ENCODE measurements at places on chromosomes 2 and 18.

DNA sequence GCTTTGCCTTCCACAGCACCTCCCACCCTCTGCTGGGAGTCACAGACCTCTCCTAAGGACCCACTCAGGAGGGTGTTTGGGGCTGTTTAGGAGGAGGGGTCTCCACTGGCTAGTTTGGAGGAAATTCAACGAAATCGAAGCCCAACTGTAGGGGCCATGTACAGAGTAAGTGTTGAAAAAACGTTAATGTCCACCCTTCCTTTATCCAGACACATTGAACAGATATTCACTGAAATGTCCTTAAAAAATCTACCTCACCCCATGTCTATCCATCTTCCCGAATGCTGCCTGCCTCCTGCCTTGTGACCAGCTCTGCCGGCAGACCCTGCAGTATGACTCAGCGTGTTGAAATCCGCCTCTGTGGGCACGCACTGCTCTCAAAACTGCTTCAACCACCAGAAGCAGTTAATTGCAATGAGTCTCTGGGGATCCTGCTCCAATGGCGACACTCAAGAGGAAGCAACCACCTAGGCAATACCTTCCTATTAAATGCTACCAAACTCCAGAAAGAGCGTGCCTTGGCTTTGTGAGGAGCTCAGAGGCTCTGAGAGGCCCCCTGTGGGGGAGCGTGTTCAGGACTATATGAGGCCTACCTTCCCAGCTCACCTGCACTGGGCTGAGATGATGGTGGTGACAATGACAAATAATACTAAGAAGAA lies 61.4 kb upstream of the RTN4 start:
- no peak for DNase-seq

- DNase-seq, result no peak
Observed at GRCh38 chr2:89848763-89849368, 1157.4 kb downstream of the RPIA start.

DNA sequence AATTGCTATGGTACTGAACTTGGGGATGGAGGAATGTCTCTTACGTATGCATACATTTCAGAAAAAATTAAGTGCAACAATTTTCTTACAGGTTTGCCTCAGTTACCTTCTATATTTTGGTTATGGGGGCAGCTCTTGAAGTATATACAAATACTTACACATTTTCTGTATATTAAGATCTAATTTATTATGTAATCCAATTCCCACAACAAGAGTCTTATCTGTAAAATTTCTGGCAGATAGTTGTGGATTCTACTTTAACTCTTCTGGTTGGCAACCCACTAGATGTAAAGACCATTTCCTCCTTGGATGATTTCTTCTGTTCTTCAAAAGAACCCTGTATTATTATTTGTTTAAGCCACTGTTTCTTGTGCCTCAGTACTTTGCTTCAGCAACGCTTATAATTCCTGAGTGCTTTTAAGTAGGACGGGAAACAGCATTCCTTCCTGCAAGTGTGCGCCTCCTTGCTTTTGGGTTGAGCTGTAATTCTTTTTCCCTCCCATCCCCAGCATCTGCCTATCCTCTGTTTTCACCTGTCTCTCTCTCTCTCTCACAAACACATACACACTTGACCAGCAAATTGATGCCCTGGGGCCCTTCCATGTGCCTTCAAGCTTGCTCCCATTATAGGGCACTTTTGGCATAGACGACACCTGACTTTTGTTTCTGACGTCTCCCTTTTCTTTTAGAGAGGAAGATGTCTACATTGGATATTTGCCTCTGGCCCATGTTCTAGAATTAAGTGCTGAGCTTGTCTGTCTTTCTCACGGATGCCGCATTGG lies 61.4 kb downstream of the ACSL3 start:
- DNase-seq, result no peak

- DNase-seq, result no peak
Observed at GRCh38 chr18:79935098-79935480, 16.4 kb downstream of the SLC66A2 start.

DNA sequence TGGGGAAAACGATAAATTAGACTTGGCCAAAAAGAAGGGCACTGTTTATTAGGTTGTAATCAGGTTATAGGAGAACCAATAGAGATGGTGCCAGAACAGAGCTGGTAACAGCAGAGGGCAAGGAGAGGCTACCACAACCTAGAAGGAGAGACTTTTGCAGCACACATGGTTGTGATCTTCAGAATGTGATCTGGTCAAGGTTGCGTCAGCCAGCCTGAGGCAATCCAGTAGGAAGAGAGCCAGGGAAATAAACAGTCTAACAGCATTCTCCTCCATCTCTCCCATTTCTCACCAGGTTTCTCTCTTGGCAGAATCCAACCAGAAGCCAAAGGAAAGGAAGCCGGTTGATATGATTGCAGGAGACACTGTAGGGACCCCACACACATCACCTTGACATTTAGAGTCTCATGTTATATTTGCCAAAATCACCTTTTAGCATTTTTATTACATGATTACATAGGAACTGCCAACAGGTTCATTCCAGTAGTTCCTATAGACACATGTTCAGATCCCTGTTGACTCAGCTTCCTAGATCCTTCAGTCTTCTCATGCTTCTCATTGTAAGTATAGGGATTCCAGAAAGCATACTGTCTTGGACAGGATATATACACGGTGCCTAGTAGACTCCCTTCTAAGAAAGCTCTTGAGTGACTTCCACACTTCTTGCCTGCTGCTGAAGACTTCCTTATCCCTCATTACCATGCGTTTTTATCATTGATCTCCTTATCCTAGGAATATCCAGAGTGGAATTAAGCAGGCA lies 17.6 kb upstream of the SPATS2L start:
- DNase-seq, result no peak

- no peak for DNase-seq
Observed at GRCh38 chr18:47909484-47909883, 21.0 kb downstream of the SMAD2 start.

DNA sequence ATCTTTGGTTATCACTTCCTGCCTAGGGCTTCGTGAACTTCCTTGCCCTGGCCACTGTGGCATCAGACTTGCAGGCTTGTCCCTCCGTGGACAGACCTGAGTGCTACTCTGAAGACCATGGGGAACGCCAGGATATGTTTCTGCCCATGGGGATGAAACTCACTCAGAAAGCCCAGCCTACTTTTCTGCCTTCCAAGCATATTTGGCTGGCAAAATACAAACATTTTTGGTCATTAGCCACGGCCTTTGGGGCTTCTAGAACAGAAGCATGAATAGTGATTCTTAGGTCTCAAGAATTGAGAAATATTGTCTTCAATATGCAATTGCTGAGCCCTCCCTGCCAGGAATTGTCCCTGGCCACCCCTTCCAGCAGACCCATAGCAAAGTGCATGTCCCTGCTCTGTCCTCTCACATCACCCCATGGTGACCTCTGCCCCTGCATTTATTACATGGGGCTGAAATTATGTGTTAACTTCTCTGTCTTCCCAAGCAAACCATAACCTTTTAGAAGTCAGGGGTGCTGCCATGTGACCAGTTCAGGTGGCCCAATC lies 152.4 kb downstream of the OSR1 start:
- no peak for DNase-seq

DNA sequence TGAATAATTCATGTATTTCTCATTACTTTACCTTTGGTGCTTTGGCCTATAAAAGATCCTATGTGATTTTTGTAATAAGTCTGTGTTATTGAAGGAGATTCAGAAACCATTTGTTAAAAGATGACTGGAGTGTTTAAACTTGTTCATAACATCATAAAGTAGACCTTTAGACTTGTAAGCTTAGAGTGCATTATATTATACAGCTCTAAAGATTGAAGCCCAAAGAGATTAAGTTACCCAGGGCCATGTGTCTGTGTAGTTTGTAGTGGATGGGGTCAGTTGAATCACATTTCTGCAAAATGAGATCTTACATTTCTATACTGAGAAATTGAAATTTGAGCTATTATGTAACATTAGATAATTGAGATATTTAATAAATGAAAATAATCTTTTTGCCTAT lies 60.2 kb upstream of the STON1 start:
- no peak for DNase-seq

DNA sequence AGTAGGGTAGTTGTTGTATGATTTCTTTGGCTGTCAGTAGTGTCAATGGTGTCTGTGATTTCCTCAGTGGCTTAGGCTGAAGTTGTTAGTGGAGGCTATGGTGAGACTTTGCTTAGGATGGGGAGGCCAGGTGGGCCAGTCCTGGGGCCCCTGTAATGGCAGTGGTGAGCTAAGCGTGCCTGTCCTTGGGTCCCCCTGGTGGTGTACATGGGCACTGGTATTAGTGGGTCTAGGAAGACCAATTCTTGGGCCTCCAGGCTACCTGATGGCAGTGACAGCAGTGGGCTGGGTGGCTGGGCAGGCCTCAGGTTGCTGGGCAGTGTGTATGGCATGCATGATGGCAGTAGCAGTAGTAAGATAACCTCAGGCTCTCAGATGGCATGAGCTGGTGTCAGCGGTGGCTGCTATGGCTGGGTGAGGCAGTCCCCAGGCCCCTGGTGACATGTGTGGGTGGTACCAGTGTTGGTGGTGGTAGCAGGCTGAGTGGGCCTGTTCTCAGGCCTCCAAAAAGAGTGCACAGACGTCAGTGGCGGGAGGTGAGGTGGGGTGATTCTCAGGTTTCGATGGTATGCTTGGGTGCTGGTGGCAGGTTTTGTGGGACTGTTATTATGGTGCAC lies 103.2 kb downstream of the KLHL14 start:
- DNase-seq, result no peak

DNA sequence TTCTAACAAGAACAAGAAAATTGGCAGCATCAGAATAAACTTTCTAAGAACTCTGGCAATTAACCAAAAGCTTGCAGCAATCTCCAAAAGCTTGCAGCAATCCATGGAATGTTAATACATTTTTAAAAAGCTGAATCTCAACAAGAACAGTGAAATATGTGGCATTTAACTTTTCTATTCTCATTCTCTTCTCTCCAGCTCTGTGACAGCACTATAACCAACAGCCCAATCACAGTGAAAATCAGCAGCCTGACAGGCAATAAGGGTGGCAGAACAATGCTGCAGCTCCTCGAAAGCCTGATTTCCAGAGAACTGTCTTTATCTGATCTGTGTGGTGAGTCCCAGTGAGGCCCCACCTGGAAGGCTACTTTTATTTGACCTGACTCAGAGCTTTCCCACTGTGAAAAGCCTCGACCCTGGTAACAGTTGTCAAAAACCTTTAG lies 60.0 kb downstream of the TMEM131 start:
- peak; percentile 7 for DNase-seq

DNA sequence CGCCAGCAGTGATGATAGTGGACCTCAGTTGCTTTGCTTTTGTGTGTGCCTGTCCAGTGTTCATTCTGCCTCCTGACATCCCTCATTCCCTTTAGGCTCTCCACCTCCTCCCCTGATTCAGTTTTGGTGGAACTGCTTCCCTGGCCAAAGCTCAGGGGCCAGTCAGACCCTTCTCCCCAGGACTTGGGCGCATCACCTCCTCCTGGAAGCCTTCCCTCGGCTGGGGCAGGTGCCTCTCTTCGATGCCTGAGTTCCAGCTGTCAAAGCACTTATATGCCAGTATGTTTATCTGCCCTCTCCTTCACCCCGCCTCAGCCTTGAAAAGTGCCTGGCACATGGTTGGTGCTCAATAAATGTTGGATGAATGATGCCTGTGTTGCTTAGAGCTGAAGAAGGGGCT lies 11.5 kb downstream of the NMUR1 start:
- DNase-seq, result no peak

GRCh38 chr2:217151509-217152206 lies 291.8 kb upstream of the TNP1 start:
- DNase-seq, result no peak

DNA sequence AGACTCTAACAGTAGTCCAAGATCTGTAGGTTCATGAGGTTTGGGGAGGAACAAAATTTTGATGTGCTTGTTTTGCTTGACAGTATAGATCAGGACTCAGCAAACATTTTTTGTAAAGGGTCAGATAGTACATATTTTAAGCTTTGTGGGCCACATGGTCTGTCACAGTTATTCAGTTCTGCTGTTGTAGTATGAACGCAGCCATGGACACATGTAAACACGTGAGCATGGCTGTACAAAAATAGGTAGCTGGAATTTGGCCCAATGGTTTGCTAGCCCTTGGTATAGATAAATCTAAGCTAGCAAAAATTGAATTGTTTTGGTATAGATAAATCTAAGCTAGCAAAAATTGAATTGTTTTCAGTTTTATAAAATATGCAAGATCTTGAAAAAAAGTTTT lies 120.5 kb downstream of the HIBCH start:
- DNase-seq, result no peak

DNA sequence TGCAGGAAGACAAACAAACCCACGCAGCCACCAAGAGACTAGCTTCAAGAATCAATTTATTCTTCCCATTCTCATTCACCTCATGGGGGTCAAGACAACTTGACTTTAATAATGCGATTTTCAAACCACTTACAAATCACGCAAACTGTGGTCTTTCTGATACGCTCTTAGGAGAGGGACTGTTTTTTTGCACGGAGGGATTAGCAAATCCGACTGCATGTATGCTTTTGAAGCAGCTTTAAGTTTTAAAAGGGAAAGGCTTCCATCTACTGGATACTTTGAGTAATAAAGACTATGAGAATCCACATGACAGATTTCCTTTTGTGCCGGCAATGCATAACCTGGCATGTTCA lies 322.9 kb upstream of the KCNJ3 start:
- DNase-seq, result peak; percentile 33

DNA sequence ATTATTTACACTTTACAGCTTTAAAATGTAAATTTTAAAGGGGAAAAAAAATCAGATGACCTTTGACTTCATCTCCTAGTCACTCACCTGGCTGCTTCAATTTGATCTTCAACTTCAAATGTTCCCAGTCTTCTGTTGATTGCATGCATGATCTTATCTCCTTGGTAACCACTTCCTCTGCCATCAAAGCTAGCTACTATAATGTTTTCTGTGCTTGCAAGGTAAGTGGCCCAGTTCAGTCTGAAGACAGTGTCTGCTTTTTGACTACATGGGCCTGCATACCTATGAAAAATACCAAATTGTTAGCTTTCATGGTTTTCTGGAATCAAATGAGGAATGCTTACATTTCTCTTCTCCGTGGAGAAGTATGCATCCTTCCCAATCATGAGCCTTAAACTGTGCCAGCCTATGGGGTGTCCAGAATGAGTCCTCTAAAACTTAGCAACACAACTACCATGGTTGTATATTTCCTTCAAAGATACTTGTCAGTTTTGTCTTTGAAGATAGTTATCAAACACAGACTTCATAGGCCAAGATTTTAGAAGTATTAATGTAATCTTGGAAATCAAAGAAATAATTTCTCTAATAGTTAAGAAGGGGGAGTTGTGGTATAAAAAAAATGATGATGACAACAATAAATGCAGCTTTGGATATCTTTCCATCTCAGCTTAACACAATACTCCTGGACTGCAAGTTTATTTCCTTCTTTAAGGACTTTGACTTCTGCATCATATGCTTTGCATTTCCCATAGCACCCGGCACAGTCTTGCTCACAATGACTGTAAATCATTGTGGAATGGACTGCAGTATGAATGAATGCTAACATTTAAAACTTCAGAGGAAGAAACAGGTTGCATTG lies 62.1 kb downstream of the DPP4 start:
- no peak for DNase-seq

GRCh38 chr18:32929213-32929612 lies 156.4 kb upstream of the KLHL14 start:
- no peak for DNase-seq

- DNase-seq, result peak; percentile 42
Observed at GRCh38 chr2:239934571-239935171, 90.5 kb downstream of the NDUFA10 start.

GRCh38 chr18:13564579-13564978 lies 161.8 kb downstream of the FAM210A start:
- DNase-seq, result no peak

GRCh38 chr2:98458667-98459380 lies 14.2 kb downstream of the INPP4A start:
- no peak for DNase-seq

Measured in right kidney (tissue), 9 donors.